ENCODE measurements at places on chromosomes 2 and 18.

GRCh38 chr18:57125627-57126026, 21.3 kb upstream of the BOD1L2 start:
- no peak for DNase-seq

DNA sequence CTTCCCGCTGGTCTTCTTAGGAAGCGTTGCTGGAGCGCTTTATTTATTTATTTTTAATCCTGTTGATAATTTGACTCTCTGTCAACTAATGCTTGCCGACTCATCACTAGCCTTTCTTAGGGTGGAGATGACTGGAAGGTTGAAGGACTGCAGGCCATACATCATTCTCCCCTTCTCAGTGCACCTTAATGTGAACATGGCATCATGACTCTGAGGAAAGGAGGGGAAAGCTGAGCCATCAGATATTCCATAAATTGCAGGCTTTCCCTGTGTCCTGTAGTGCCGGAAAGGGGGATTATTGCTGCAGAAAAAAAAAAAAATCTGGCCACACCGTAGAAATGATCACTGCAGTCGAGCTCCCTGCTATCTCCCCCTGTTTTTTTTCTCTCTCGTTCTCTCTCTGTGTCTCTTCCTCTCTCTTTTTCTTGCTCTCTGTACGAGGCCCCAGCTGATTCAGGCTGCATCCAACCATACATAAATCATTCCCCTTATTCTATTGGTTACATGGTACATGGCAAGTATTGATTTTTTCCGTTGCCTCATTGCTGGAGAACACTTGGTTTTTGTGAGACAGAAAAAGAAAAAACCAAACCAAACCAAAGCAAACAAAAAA, 125.8 kb upstream of the EFEMP1 start:
- no peak for DNase-seq

- no peak for DNase-seq
Observed at GRCh38 chr18:78503129-78503528, 476.5 kb upstream of the SALL3 start.

DNA sequence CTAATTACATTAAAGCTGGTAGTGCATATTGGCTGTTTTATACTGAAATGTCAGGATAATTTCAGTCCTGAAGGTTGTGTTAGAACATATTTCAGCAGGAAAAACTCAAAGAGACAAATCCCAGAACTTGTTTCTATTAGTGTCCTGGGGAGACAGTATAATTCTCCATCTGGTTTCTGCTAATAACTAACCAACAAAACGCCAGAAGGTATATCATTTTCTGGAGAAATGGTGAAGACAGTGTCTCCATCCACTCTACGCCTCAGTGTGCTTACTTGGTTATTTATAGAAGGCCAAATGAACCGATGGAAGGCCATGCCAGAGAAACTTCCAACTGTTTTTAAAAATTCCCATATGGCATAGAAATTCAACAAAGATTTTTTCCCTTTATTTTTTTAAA, 41.6 kb downstream of the GCA start:
- no peak for DNase-seq

- DNase-seq: no peak
Observed at GRCh38 chr18:75421656-75422055, 5.8 kb downstream of the SMIM21 start.

DNA sequence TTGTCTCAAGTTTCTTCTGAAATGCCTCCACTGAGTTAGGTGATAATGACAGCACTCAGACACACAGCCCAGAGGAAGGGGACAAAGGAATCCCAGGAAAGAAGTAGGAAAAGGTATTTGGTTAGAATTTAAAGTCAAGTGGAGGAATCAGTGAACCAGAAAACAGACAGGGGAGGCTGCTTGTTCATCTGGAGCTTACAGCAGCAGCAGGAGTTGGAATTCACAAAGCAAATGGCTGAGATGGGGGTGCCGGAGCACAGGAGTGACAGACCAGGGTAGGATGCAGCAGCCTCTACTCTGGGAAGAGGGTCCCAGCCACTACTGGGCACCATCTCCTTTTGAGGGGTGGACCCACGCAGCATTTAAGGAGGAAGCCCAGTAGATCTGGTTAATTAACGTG, 104.8 kb downstream of the ST6GAL2 start:
- DNase-seq: no peak

GRCh38 chr2:27249891-27250651, 12.8 kb downstream of the SLC30A3 start:
- DNase-seq: peak; percentile 40

GRCh38 chr18:12423820-12424219, 16.1 kb downstream of the PRELID3A start:
- no peak for DNase-seq

DNA sequence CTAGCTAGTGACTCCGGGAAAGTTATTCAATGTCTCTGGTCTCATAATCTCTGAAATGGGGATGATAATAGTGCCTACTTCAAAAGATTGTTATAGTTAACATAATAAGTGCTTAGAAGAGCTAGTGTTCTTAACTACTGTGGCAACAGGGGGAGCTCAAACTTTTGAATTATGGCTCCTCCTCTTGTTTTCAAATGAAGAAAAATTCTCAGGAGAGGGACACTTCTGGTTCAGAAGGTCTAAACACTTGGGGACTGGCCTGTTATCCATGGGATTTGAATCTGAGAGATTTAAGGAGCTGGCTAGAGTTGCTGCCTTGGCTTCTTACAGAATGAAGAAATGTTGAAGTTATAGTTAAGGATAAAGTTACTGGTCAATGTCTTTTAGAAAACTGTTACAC, 92.2 kb upstream of the ITGB6 start:
- no peak for DNase-seq

- DNase-seq: no peak
Observed at GRCh38 chr18:26919627-26920026, 54.1 kb upstream of the AQP4 start.

DNA sequence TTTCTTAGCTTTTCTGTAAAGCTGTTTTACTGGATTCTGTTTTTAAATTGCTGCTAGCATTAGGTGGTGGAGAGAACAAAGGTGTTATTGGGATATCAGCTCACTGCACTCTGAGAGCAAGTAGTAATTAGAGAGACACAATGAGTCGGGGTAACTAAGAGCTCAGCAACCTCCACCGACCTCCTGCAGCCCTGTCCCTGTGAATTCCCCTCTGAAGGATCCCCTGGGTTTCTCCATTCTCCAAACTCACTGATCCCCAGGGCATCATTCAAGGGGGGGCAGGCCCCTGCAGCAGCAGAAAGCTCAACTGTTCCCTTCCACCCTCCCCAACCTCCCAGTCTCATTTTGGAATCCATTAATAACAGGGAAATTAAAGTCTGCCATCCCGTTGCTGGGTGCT, 73.0 kb downstream of the MTCL1 start:
- DNase-seq: no peak

DNA sequence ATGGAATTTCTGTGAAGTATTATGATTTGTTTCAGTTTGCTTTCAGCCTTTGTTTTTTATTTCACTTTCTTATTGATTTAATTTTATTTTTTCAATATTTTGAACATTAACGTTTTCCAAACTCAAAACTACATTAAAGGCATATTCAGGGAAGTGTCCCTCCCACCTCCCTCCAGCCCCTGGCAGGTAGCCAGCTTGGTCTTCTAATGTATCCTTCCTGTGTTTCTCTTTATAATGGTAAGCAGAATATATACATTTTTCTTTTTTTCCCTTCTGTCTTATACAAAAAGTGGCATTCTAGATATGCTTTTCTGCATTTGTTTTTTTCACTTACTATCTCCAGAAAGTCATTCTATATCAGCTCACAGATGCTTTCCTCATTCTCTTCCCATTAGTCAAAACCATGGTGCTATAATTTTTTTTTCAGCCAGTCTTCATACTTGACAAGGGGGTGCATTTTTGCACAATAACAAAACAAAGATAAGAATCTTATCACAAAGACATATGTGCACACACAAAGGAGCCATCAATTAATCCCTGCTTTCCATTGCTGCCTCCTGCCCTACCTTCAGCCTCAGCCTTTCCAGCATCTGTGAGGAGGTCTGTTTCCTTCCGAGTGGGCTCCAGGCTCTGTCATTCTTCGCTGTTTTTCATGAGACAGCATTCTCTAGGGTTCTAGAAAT, 33.7 kb upstream of the TMEM177 start:
- no peak for DNase-seq

- no peak for DNase-seq
Observed at GRCh38 chr2:102340778-102341177, 14.8 kb upstream of the IL18R1 start.

Data from CD4-positive, alpha-beta T cell treated with Interleukin-1 beta for 1 hour (primary cell).